ENCODE measurements at places on chromosomes 6 and 20. TPM values are rescaled to one million over a fixed set of nuclear protein-coding genes. Genes with fewer than 3 reads are reported as not detected.

ULBP3 gene
- total RNA-seq, result 6.2 TPM

SRSF6 gene
- 33.7 TPM for total RNA-seq

NKX2-4 gene
- not detected for total RNA-seq

MEP1A gene
- total RNA-seq, result not detected

HLA-DRA gene
- total RNA-seq, result 3.9 TPM

SRXN1 gene
- total RNA-seq, result 11.5 TPM

Measured in occipital lobe (tissue), 3 donors.